Retinal pigment epithelial cell (primary cell): ENCODE measurements at places on chromosomes 1 and 21.

DNA sequence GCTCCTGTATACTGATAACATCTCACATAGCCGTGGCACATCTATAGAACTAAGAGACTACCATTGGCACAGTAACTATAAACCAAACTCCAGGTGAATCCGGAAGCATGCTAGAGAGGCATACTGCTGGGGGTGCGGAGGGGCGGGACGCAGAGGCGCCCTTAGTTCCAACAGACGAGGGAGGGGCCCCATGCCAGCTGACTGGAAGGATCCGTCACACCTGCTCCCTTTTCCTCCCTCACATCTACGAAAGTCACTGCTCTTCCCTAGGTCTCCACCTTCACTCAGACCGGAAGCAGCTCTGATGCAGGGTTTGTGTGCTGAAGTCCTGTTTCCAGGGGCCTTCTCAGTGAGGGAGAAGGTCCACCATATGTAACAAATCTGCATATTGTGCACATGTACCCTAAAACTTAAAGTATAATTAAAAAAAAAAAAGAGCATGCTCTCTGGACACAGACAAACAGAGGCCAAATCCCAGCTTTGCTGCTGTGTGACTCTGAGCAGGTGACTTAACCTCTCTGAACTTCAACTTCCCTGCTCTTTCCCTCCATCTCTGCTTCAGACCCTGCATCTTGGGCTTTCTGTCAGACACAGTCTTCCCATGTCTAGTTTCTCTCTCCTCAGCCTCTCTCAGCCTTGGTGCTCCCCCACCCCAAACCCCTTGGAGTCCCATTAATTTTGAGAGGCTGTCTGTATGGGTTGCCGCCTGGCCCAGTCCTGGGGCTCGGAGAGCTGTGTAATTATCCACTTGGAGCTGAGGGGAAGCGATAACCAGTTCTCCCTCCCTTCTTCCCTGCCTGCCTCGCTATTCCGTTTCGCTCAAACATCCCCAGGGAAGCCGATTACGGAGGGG lies 7.8 kb upstream of the GJB5 start:
- DNase-seq = no peak

DNA sequence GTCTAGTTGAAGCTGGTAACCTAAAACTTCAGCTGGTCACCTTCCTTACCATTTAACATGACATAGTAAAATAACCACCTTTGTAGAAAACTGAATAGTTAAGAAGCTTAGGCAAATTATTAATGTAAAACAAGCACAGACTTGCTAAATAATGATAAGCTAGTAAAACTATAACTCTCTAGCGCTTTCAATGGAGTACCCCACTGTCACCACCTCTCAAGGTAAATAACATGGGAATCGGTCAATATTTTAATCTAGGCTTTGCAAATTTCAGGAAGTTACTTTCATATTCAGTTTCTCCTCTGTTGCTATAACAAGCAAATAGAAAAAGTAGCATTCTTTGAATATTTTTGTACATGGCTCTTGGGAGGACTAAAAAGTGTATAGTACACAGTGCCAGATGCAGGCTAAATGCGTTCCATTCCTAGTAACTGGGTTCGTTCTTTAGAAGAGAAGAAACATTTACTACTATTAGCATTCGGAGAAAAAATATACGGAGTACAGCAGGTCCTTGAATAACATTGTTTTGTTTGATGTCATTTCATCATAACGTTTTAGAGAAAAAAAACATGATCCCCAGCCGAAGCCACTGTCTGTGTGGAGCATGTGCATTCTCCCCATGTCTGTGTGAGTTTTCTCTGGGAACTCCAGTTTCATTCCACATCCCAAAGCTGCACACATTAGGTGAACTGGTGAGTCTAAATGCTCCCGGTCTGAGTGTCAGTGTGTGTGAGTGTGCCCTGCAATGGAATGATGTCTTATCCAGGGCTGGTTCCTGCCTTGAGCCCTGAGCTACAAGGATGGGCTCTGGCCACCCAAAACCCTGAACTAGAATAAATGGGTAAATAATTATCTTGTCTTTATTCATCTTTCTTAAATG lies 52.5 kb downstream of the EPRS1 start:
- no peak for DNase-seq

DNA sequence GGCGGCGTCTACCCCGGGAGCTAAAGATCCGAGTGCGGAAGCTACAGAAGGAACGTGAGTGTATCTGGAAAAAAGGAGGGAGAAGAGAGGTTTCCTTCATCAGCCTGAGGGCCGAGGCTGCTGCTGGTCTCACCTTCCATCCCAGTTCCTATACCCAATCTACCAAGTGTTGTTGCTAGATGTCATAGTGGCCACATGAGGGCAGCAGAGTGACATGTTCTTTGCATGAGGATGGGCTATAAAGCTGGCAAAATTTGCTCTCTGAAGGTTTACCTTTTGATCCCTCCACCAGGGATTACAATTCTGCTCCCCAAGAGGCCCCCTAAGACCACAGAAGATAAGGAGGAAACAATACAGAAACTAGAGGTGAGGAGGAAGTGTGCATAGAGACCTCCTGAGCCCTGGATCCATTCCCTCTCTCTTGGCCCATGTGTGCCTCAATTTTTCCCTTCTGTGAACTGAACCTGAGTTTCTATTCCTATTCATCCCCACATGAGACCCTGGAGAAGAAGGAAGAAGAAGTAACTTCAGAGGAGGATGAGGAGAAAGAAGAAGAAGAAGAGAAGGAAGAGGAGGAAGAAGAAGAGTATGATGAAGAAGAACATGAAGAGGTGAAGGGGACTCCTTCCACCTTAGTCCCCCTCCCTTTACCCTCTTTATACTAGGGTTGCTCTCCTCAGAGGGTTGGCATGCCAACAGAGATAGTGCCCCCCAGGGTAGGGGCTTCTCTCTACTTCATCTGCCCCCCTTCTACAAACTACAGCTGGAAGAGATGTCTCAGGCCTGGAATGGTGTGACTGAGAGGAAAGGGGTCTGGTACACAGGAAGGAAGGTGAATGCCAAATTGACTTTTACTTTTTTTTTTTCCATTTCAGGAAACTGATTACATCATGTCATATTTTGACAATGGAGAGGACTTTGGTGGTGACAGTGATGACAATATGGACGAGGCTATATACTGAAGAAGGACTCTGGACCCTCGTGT lies 13.3 kb downstream of the POLR3GL start:
- DNase-seq = no peak

GRCh38 chr1:176765608-176766007 lies 302.6 kb downstream of the PAPPA2 start:
- DNase-seq = no peak

DNA sequence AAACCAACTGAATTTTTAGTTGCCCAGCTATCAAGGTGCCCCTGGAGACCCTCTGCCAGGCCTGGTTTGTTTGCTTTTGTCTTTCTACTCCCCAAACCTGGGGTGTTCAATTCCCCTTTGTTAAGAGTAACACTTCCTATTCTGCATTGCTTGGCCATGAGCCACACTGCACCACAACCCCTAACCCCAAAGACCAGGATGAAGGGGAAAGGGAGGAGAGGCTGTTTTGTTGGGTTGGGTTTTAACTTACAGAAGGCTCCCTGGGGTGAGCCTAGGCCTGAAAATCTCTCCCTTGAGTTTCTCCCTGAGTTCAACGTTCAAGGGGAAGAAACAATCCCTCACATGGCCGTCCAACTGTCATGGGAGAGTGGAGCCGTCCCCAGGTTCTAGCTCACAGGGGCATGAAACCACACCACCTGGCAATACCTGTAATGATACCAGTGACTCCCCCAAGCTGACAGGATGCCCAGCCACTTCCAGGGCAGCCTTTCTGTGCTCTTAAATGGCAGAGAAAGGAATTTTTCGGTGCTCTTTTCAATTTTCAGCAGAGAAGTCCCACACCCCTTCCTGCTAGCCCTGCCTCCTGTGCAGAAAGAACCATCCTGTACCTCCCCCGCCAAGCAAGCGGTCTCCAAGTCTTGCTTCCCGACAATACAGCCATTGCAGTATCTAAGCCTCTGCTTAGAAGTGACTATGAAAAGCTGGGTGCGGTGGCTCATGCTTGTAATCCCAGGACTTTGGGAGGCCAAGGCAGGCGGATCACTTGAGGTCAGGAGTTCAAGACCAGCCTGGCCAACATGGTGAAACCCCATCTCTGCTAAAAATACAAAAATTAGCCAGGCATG lies 14.9 kb downstream of the SLC45A3 start:
- no peak for DNase-seq

DNA sequence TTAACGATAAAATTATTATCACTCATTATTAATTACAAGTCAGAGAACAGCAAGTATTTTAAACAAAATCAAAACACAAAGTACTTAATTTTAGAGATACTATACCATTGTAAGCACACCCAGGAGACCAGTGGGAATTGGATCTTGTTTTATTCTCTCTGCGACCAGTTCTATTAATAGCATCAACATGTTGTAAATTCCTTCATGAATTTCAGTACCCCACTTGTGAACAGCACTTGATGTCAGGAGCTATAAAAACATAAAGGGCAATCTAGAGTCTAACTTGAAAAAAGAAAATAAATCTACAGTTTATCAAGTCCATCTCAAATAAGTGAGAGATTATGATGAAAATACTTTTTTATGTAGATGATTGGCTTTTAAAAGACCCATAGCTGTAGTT lies 42.9 kb downstream of the USP24 start:
- DNase-seq = no peak

DNA sequence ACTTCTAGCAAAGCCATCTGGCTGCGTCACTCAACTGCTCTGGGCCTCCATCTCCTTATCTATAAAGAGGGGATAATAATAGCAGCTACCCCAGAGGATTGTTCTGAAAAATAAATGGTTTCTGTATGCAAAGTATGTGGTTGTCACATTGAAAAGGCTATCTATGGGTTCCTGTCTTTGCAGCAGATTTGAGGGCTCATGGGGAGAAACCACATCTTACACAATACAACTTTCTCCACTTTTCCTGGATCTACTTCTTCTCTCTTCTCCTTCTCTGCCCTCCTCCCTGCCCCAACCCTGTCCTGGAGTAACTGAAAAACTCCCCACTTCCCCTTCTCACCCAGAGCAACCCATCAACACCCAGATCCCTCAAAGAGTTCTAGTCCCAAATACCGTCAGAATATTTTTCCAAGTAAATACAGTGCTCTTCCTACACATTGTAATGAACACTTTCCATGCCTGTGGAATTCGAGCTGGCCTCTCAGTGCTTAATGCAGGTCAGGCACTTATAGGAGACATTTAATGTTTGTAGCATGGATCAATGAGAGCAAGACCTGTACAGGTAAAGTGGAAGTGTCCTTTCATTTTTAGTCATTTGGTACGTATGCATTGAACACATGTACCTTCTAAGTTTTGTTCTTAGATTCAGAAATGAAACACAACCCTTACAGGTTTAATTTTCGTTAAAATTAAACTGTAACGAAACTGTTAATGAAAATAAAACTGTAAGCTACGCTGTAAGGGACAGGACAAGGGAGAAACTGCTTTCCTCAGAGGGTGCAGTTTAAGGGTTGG lies 131.9 kb downstream of the AK5 start:
- no peak for DNase-seq

DNA sequence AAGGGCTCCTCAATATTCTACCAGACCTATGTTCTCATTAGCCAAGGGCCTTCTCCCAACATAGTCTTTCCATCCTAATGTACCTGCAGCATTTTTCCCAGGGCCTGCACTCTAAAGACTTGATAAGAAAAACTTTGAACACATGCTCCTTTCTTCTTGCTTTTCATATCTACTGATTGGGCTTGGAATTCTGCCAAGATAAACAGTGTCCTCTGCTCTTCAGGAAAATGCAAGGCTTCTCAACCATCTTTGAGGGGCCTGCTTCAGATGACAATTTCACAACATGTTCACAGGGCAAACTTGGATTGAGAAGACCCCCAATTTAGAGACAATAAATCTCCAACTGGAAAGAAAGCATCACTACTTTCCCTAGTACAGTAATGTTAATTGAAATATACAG lies 25.8 kb upstream of the PPT1 start:
- no peak for DNase-seq

- no peak for DNase-seq
Measured at GRCh38 chr1:78355656-78356055, 135.1 kb upstream of the PTGFR start.

- DNase-seq = no peak
Measured at GRCh38 chr1:37274486-37274885, 199.9 kb upstream of the ZC3H12A start.

- no peak for DNase-seq
Measured at GRCh38 chr1:12040457-12041051, 21.3 kb downstream of the MIIP start.

- no peak for DNase-seq
Measured at GRCh38 chr1:19735440-19736127, 64.1 kb downstream of the TMCO4 start.

GRCh38 chr21:39064325-39065012 lies 118.8 kb downstream of the PSMG1 start:
- no peak for DNase-seq

DNA sequence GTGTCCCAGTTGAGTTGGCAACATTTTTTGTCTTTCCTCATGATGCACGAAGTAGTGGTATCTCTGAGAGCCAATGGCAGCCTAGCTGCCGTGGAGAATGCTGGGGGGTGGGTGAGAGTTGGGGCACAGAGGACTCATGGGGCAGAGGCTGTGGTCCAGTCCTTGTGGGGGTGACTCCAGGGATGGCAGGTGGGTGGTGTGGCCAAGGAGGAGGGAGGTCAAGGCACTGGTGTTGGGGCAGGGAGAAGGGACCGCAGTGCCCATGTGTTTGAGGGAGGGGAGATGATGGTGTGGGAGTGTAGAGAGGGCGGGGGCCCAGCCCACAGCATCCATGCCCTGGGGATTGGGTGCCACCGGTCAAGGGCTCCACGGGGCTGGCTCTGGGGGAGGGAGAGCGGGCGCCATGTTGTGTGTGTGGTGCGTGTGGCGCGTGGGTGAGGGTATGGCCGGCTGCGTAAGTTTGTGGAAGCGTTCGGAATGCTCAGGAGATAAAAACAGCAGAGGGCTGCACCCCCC lies 63.5 kb downstream of the PRKCZ start:
- no peak for DNase-seq

GRCh38 chr1:192913683-192914082 lies 104.8 kb downstream of the RGS2 start:
- no peak for DNase-seq

GRCh38 chr1:236166041-236166440 lies 23.7 kb downstream of the GPR137B start:
- no peak for DNase-seq

DNA sequence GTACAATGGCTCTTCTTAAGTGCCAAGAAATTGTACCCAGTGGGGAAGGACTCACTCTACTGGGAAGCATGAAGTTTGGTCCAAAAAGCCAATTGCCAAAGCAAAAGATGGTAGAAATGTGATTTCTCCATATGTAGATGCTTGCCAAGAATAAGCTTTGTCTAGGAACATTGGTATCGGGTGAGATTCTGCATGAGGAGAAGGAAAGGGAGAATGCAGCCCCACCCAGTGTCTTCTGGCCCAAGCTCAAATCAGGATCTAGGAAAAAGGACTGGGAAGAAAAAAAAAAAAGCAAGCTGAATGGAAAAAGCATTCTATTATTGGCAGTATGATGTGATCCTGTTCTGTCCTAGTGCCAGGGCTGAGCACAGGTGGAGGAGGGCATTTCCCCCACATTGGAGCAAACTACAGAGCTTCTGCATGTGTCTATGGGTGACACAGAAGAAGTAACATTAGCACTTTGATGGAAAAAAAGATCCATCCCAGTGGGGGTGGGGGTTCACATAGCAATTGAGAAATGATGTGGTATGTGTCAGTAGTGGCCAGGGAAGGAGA lies 226.6 kb downstream of the KCNH1 start:
- no peak for DNase-seq

- no peak for DNase-seq
Measured at GRCh38 chr1:25559031-25559430, 15.6 kb downstream of the LDLRAP1 start.
